ENCODE measurements at places on chromosomes 1 and 21.

DNA sequence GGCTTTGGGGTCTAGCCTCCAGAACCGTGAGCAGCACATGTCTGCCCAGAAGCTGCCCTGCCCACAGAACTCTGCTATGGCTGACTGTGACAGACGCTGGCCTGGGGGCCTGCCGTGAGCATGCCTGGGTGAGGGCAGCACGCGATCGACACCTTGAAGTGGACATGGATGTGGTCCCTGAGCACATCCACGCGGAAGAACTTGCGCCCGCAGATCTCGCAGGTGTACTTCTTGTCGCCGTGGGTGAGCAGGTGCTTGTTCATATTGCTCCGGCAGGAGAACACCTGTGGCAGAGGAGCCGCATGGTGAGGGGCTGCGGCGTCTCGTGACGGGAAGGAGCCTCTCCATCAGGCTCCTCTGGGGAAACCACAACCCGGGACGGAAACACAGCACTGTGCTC is 56.0 kb downstream of the PRDM15 start:
- DNase-seq = no peak

GRCh38 chr21:38780879-38781278 is 24.9 kb upstream of the ETS2 start:
- DNase-seq = no peak

DNA sequence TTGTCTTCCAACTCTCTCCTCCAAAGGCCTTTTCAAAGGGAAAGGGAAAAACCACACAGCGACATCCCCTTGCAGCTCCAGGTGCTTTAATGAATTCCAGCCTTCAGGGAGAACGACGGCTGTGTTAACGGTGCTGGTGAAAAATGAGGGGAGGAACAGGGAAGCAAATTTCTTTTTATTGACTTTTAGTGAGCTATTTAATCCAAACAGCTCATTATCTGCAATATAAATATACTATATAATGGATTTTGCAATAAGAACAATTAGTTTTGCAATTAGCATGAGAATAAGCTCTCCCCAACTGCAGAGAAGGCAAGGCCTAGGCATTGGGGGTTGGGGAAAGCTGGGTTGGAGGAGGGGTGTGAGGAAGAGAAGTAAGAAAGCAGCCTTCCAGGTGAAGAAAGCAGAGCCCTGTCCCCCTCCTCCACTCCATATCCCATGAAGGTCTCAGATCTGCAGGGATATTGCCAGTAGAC is 159.0 kb upstream of the ZC3H12A start:
- peak; percentile 45 for DNase-seq

GRCh38 chr1:219529116-219529515 is 83.8 kb downstream of the ZC3H11B start:
- DNase-seq = no peak

DNA sequence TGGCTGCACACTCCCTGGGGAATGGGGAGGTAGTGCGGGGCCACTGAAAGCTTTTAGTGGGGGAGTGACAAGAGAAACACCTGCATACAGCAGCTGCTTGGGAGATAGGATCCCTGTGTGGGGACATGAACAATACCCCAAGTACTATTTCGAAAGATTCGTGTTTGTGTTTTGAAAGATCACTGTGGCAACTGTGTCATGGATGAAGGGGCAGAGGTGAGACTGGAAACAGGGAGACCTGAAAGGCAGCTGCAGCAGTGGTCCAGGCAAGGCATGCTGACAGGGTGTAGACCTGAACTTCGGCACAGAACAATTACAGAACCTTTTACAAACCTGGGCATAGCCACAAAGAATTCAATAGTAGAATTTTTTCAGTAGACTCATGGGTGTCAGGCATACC is 32.9 kb downstream of the TENT5C start:
- DNase-seq = no peak

DNA sequence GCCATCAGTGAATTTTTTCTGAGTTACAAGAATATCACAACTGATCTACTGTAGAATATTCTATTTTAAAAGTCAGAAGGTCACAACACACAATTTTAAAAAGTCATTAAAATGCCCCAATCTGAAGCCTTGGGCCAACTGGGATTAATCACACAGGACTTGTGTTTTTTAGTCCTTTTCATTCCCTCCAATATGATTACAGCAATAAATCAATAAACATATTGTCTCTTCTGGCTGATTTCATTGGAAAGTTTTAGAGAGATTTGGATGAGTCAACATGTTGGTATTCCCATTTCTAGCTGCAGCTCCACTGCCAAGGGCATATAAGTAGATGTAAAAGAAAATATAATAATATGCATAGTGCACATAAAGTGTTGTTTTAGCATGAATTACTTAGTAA is 85.8 kb downstream of the NIBAN1 start:
- DNase-seq = no peak

DNA sequence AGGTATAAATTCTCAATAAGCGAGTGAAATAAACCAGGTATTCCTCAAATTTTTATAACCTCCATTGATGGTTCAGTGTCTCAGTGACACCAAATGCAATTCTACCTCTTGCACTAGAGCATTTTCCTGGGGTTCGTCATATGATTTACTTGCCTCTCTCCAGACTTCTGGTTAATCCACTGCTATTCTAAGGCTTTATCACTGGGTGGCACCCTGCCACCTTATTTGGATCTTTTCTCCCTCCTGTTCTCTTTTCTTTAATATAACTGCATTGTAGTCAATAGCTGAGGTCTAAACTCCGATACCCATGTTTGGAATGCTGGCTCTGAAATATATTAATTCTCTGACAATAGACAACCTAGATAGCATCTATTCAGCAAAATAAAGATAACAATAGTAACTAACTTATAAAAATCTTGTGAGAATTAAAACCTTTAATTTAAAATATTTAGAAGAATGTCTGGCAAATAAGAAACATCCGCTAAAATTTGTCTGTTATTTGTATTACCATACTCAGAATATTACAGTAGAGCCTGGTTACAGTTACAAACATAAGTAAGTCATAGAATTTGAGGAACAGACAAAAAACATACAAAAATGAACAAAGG is 436.4 kb downstream of the PLA2G4A start:
- peak; percentile 82 for DNase-seq

DNA sequence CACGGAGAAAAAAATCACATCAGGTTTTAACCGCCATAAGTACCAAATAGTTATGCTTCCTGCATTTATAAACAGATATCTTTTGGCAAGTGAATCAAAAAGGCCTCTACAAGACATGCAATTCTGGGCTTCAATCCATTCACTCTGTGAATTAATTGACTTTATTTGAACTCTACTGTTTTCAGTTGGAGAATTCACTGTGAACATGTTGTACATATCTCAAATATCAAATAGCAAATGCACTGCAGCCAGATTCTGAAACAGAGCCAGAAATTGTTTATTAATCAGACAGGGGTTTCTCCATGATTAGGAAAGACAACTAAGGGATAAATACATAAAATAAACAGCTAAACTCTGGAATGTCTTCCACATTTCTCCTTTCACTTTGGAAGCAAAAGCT is 445.4 kb upstream of the NFIA start:
- DNase-seq = no peak

- no peak for DNase-seq
Observed at GRCh38 chr1:223175633-223176032, 32.6 kb upstream of the TLR5 start.

DNA sequence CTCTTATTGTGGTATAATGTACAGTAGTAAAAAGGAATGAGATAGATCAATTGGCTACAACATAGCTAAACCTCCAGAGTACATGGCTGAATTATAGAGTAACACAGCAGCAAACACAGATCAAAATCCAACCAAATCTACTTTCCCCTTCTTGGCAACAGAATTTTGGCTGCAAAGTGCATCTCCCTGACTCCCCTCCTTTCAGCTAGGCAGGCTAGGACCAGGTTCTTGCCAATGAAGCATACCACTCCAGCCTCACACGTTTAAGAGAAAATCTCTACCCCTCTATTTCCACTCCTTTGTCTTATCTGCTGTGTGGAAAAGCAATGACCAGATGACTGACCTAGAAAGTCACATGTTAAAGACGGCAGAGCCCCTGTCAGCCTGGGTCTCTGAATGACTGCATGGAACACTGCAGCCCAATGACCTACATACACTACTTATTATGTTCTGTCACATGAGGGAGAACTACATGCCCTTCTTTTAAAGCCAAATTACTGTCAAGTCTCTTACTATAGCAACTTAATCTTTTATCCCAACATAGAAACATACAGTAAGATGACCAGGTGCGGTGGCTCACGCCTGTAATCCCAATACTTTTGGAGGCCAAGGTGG is 99.1 kb downstream of the HLCS start:
- no peak for DNase-seq

DNA sequence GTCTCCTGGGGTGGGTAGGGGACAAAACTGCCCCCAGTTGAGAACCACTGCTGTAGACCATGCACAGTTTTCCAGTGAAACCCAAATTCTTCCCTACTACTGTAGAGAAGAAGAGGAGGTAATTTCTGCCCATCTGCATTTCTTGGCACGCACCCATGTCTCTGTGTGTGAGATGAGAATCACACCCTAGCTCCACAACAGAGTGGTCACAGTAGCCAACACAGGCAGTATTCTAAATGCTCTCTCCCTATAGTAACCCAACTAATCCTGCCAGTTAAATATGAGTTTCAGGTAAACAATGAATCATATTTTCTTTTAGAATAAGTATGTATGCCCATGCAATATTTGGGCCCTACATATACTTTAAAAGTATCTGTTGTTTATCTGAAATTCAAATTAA is 1.2 kb upstream of the CAPN2 start:
- no peak for DNase-seq

GRCh38 chr21:24118738-24119459 is 1488.4 kb downstream of the MRPL39 start:
- no peak for DNase-seq

DNA sequence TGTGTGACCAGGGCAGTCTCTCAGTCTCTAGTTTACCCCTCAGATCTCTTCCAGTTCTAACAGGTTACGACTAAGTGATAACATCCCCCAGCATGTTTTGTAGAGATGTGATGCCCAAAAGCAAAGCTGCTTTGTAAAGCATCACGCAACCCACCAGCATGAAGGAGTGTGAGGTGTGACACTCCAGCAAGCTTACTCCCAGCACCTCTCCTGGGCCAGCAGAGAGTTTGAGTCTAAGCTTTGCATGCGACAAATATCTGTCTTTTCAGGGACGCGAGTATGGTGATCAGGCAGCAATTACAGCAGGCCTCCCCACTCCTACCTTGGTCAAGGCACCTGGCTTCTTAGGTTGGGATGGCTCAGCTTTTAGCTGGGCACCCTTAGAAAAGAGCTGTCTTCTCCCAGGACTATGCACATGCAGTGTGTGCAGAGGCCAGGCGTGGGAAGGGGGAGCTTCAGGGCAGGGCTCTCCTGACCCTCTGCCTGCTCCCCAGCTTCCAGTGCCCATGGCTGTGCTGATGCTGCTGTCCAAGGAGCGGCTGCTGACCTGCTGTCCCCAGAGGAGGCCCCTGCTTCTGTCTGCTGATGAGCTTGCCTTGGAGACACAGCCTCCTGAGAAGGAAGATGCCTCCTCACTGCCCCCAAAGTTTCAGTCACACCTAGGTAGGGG is 48.2 kb downstream of the ELK4 start:
- DNase-seq = no peak

GRCh38 chr1:76343356-76343755 is 268.8 kb downstream of the ST6GALNAC3 start:
- no peak for DNase-seq

DNA sequence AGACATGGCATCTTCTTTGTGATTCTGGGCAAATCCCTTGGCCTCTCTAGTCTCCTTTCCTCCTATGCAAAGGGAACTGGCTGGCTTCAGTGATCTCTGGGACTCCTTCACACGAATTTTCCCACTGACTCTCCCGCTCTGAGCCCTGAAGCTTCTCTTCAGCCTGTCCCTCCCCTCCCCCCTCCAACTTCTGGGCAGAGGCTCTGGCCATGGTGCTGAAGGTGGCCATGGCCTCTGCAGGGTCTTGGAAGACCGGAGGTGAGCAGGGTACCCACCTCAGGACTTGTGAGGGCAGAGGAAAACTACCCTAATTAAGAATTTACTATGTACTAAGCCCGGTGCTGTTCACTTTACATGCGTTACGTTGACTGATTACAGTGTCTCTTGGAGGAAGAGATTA is 29.4 kb upstream of the POU3F1 start:
- DNase-seq = no peak

- no peak for DNase-seq
Observed at GRCh38 chr1:62728963-62729362, 40.8 kb upstream of the DOCK7 start.

DNA sequence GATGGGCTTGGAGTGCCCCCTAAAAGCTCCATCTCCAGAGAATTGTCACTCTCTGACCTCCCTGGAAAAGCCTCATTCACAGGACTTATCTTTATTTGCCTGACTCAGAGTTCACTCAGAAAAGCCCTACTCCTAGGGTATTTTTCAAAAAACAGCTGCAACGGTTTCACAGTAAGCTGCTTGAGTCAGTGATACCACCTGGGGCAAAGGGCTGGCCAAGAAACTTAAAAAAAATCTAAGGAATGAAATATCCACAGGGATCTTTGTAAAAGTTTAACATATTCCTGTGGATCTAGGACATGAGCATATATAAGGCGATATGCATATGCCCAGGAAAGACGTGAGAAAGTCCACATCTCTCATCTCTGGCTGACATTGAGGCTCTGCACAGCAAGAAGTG is 33.8 kb upstream of the TSPAN2 start:
- DNase-seq = no peak

GRCh38 chr1:184315254-184315653 is 71.6 kb upstream of the C1orf21 start:
- DNase-seq = no peak

DNA sequence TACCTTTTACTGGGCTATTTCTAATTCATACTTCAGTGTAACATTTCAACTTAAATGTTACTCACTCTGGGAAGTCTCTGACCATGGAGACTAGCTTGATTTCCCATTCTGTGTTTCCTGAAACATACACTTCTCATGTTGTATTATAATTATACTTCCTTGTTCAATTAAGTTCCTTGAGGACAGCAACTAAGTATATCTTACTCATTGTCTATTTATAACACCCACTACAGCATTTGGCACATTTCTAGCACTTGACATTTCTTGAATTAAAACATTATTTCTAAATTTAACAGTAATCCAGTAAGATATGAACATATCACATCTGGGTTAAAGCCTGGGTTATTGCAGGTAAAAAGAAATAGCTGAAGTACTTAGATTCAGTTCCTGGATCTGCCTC is 32.4 kb upstream of the F13B start:
- DNase-seq = no peak

- no peak for DNase-seq
Observed at GRCh38 chr21:31537872-31538576, 121.5 kb upstream of the SOD1 start.

DNA sequence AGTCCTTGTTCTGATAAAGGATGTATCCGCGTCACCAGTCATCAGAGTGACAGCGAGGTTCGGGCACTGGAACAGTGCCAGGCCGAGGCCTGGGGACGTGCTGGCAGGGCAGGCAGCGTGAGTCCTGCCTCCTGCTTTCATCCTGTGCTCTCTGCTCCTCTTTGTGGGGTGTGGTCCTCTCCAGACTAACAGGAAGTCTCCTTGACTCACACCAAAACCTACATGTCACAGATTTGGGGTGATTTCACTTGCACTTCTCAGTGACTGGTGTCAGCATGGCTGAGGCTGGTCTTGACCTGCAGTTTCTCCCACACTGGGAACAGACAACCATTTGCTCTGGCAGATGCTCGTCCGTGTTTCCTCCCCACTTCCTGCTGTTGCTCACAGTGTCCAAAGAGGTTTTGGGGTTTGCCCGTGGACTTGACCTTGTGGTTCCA is 8.8 kb upstream of the NLRP3 start:
- DNase-seq = no peak
